ENCODE measurements at places on chromosomes 12 and 14.

DNA sequence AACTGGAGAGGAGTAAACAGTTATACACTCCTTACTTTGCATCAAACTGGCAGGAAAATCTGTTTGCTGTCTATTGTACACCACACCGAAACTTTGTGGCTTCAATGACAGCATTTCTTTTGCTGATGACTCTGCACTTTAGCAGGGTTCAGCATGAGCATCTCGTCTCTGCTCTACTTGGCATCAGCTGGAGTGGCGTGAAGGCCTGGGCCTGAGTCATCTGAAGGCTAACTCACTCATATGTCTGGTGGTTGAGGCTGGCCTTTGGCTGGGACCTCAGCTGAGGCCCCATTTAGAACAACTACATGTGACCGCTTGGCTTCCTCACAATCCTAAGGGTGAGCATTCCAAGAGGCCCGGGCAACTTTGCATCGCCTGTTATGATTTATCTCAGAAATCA lies 28.7 kb upstream of the REP15 start:
- DNase-seq: no peak

DNA sequence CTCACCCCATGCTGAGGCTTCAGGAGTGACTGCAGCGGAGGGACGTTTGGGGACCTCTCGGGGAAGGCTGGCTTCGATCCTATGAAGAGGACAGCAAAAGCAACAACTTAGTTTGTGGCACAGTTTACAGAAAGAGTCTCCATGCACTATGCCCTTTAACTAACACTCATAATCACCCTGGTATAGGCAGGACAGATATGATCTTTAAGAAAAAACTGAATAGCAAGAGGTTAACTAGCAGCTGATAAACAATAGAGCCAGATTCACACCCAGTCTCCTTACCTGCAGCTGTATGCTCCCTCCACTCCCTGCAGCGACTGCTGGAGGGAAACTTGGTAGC lies 27.4 kb downstream of the TMEM63C start:
- no peak for DNase-seq

GRCh38 chr14:53828820-53829219 lies 127.8 kb downstream of the BMP4 start:
- no peak for DNase-seq

DNA sequence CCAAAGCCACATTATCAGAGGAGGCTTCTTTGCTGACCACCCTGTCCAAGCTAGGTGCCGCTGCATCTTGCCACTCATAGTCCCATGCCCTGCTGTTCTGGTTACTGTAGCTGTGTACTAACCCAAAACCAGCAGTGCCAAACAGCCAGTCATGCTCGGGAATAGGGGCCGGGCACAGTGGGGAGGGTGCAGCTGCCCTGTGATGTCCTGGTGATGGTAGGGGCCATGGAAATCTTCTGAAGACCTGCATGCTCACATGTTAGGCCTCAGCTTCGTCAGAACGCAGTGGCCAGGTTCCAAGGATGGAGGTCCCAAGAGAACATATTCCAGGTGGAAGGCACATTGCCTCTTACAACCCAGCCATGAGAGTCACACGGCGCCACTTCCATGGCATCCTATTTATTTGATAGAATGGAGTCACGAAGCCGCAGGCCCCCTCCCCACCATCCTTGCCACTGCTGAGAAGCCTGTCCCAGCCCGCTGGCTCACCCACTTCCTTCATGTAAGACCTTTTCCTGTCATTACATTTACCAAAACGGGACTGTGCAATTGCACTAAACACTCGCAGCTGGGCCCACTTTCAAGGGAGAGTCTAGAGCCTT lies 48.5 kb downstream of the FAM222A start:
- no peak for DNase-seq

GRCh38 chr14:29486132-29486531 lies 441.5 kb downstream of the PRKD1 start:
- no peak for DNase-seq

GRCh38 chr12:130672089-130672820 lies 43.8 kb downstream of the RIMBP2 start:
- no peak for DNase-seq

- DNase-seq: peak; percentile 23
These were observed 21.9 kb downstream of the YBX3 start for GRCh38 chr12:10701131-10701681.

- DNase-seq: peak; percentile 33
These were observed 5.6 kb upstream of the GOLGA3 start for GRCh38 chr12:132834181-132834711.

GRCh38 chr14:36767603-36768281 lies 106.1 kb downstream of the PAX9 start:
- DNase-seq: no peak

- DNase-seq: no peak
These were observed 62.1 kb upstream of the TRIM9 start for GRCh38 chr14:51157012-51157411.

- DNase-seq: no peak
These were observed 78.3 kb downstream of the LGMN start for GRCh38 chr14:92670160-92670559.

DNA sequence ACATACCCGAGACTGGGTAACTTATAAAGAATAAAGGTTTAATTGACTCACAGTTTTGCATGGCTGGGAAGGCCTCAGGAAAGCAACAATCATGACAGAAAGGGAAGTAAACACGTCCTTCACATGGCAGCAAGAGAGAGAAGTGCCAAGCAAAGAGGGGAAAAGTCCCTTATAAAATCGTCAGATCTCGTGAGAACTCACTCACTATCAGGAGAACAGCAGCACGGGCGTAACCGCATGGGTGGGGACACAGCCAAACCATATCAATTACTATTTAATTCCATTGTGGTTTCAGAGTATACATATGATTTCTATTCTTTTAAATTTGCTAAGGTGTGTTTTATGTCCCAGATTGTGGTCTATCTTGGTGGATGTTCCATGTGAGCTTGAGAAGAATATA lies 117.9 kb downstream of the SCAF11 start:
- DNase-seq: no peak

DNA sequence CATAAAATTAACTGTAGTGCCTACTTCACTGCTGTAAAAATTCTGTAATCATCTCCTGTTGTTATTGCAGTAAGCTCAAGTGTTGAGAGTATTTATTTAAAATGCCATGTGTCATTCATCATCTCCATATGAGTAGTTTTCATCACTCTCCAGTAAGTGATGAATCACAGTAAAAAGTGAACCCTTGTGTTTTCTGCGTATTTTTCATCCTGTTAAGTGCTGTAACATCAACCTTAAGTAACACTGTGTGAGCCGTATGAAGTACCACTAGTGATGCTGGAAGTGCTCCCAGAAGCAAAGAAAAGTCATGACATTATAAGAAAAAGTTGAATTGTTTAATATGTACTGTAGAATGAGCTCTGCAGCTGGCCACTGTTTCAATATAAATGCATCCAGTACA lies 55.4 kb downstream of the SLCO1B3 start:
- DNase-seq: no peak

DNA sequence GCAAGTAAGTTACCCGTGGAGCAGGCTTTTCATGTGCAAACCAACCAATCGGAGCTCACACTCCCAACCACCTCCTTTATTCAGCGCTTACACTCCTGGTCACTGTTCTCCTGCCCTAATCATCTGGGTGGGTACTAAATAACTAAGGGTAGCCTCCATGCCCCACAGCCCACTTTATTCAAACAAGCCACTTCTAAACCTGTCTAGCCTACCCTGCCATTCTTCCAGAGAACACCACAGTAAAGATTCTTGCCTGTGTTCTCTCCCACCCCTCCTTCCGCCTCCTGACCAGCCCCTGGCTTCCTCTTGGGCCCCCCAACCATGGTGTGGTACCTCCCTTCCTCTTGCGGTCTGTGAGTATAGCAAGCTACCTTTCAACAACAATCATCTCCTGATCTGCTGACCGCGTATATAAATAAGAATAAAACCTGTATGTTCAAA lies 581.9 kb downstream of the VRK1 start:
- peak; percentile 27 for DNase-seq

DNA sequence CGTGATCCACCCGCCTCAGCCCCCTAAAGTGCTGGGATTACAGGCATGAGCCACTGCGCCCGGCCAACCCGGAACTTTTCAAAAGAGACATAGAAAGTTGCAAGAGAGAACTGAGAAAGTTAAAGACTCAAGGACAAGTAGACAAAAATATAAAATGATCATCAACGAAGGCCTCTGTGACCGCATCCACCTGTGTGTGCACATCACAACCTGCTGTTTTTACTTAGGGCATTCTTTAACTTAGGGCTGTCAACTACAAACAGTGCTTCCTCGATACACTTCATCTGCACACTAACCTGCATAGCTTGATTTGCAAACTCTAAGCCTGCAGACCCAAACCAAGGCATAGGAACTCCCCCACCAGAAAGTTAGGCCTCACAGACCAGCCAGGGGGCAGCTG lies 14.8 kb downstream of the P2RX2 start:
- no peak for DNase-seq

- DNase-seq: no peak
These were observed 374.8 kb downstream of the RMST start for GRCh38 chr12:97837401-97837800.
